ENCODE measurements at places on chromosomes 3 and 15.

- DNase-seq: no peak
Measured at GRCh38 chr15:57326196-57326595, 50.1 kb upstream of the CGNL1 start.

GRCh38 chr15:55786341-55786740 is 43.4 kb upstream of the PRTG start:
- no peak for DNase-seq

DNA sequence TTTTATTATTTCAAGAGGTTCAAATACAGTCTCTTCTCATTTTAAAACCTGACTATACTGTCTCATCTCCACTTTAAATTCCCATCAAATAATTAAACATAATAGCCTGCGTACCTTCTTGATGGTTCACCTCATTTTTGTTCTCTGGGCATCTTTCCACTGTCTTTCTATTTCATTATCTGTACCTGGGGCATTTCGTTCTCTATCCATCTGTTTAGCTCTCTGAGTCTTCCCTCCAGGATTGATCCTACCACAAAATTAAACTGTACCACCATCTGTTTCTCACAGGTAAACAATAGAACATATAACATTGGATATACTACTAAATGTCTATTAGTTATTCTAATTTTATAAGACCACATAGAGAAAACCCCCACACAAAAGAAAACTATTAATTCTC is 1331.4 kb downstream of the NSUN3 start:
- DNase-seq: no peak

DNA sequence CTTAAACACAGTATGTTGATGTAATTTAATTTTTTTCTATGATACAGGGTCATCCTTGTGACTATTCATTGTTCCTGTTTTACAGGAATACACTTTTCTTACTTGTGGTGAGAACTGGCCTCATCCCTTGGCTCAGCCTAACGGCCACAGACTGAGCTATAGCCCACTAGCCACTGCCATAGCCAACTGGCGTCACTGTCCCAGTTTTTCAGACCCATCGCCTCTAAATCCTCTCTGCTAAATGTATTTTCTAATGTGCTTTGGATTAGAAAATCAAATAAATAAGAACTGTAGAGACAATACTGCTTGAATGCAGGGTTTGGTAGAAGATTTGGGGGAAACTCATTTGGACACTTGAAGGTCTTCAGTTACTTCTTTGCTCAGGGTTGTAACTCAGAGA is 113.1 kb downstream of the TIGIT start:
- no peak for DNase-seq

DNA sequence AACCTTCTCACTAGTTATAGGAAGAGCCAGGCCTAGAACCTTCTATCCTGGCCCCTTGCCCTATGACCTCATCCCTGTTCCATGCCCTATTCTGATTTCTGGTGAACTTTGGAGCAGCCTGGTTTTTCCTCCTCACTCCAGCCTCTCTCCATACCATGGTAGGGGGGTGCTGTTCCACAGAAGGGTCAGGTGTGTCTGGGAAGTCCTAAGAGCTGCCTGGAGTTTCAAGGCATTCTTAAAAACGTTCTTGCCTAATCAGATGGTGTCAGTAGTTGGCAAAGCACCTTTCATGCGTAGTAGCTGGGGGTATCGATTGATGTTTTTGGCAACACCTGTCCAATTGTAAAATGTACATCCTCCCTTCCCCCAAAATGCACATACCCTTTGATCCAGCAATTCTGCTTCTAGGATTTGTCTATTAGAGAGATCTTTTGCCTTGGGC is 16.8 kb upstream of the ALPK3 start:
- DNase-seq: no peak
